M059J (cell line): ENCODE measurements at places on chromosomes 3 and 15. TPM values are rescaled to one million over a fixed set of nuclear protein-coding genes. Genes with fewer than 3 reads are reported as not detected.

GRCh38 chr3:50095352-50095998 lies 6.8 kb downstream of the RBM5 start:
- DNase-seq: no peak

Gene CNTN4
- not detected in 2 replicates for total RNA-seq

Gene CSPG5
- 1.1 and 1.3 TPM in 2 replicates for total RNA-seq

DNA sequence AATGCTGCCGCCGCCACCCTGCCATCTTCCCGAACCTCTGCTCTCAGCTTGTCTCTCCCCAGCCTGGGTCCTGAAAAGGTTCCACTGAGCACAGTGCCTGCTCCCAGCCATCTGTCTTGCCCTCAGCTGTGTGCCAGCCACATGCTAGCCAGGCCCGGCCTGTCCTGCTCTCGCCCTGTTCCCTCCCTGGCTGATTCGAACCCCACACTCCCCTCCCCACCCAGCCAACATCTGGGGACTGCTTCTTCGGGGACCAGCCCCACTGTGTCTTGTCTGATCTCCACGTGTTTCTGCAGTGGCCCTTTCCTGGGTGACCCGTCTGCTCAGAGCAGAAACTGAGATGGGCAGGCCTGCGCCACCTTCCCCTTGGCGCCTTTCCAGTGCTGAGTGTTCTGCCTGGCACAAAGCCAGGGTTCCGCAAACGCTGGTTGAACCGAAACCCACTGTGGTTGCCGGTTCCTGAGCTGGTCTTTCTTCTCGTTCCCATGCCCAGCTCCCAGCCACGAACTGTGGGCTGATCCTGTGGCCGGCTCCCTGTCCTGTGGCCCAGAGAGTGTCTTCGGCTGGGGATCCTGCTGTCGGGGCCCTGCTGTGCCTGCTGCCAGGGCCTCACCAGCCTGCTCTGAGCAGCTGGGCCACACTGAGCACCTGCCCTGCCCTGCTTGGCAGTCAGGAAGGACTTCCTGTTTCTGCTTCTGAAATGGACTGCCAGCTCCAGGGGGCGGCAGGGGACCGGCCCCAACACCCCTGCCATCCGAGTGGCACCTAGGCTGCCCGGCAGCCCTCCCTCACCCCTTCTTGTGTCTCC lies 62.7 kb upstream of the KLF13 start:
- peak; percentile 6 for DNase-seq

Gene GPR27
- not detected in 2 replicates for total RNA-seq

DNA sequence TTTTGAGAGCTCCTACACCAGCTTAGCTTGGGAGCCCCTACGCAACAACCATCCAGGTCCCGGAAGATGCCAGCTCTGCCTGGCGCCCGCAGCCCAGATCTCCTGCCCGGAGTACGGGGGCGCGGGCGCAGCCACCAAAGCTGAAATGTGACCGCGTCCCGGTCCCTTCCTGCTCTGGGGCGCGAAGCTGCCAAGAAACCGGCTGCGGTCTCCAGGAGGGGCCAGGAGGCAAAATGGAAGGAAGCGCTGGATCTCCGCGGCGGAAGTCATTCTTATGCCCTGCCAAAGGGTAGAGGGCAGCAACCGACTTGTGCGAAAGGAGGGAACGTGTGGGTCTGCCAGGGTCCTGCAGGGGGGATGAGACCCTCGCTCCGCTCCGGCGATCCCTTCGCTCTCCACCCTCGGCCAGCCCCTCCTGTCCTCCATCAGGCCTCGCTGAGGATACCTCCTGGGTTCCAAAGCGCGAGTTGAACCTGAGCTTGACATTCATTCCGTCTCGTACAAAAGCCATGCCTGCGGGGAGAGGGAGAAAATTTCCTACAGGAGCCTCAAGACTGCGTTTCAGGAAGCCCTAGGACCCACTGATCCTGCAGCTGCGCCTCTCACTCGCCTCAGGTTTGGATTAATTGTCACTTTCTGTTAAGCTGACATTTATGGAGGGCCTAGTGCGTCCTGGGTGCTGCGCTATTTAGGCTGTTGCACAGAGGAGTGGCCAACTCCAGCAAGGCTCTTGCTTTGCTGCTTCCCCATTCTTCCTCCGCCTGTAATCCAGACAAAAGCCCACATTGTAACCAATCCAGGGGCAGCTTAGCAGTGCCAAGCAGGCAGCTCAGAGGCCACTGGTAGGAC lies 98.3 kb upstream of the VGLL3 start:
- DNase-seq: peak; percentile 83

Gene ROPN1B
- 0.15 and 8.8 TPM in 2 replicates for total RNA-seq

DNA sequence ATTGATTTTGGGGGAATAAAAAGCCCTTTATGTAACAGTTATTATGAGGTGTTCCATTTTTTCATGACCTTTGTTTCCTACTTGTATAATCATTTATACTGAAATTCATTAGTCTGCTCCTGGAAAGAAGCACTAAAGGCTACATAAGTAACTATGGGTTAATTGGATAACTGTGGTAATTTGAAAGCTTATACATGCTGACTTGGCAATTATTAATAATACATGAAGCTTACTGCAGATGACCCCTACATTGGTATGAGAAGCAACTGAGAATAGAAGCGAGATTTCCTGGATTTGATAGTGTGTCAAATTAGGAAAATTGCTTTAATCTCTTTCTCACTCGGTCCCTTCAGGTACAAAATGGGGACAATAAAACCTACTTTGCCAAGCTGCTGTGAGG lies 658.0 kb downstream of the ROBO1 start:
- DNase-seq: no peak

Gene WWTR1
- 25.0 and 36.4 TPM in 2 replicates for total RNA-seq

DNA sequence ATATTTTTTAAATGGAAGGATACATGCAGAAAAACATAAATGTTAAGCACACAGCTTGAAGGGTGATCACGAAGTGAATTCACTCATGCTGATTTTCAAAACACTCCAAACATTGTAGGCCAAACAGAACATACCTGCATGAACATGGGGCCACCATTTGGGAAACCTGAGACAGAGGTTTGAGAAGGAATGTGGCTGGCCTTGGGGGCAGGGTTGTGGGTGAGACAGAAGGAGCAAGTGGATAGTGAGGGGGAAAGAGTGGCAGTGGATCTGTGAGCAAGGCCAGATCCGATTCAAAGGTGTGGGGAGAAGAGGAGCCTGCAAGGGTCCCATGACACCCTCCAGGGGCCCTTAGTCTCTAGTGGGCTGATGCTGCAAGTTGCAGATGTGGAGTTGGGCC lies 94.9 kb downstream of the HMG20A start:
- DNase-seq: no peak
